ENCODE measurements at places on chromosomes 1 and 21.

DNA sequence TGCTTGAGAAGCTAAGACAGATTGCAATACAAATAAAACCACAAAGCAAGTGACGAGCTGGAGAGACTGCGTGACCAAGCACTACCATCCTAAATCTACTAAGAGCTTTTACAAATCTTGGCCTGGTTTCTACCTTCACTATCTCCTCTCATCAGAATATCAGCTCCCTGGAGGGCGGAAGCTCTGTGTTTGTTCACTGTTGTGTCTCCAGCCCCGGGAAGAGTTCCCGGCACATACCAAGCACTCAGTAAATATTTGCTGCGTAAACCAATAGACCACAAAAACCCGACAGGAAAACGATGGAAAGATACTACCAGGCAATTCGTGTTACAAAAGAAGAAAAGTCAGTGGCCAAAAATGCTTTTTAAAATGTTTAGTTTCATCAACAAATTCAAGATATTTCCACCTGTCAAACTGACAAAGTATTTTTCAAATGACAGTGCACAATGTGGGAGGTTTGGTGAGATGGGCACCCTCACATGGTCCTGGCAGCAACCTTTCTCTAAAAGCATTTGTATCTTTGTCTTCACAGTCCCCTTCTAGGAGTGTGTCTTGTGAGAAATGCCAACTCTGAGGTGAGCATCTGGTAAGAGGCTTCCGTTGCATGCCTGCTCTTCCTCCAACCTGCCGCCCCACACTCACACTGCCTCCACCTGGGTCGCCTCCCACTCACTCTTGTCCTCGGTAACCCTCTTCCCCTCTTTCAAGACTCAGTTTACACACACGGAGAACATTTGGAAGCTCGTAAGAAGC, 34.7 kb downstream of the SLC1A7 start:
- DNase-seq: no peak

DNA sequence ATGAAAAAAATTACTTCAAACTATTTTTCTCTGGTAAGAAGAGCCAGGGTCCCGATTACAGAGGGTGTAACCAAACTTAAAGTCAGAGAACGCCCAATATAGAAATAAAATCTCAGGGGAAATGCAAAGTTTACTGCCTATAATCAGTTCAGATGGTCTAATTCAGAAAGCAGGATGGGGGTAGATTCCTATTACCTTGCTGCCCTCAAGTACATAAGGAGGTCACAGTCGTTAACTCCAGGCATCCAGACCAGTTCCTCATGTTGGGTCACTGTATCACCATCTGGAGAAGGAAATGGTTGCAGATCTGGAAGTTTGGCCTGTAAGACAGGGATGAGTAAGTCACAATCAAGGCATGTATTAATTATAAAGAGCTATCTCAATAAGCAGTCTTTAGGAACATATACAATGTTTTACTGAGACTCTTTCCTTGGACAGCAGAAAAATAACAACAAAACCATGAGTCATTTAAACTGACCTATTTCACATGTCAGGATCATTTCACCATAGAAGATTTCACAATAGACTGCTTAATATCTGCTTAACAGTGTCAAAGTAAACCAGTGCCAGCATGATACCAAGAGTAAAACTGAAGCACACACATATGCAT, 179.4 kb downstream of the SLC45A1 start:
- DNase-seq: no peak

GRCh38 chr1:181110013-181110412, 21.5 kb downstream of the IER5 start:
- DNase-seq: peak; percentile 23

- no peak for DNase-seq
Measured at GRCh38 chr1:226325178-226325577, 16.2 kb upstream of the LIN9 start.

DNA sequence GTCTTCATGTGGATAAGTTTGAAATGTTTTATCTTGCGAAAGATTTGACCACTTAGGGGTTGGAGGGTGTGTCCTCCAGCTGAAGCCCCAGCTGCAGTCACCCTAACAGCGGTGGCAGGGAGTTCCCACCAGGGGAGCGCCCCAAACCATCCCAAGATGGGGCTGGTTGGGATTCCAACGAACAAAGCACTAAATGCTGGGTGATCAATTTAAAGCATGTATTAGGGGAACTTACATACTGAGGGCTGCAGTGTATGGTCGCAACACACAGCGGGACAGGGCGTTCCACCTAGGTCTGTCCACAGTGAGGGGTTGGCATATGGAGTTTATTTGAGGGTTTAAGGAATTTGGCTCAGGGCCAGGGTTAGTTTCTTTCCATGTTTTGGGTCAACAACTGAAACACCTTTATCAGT, 26.3 kb downstream of the SLC37A1 start:
- no peak for DNase-seq

DNA sequence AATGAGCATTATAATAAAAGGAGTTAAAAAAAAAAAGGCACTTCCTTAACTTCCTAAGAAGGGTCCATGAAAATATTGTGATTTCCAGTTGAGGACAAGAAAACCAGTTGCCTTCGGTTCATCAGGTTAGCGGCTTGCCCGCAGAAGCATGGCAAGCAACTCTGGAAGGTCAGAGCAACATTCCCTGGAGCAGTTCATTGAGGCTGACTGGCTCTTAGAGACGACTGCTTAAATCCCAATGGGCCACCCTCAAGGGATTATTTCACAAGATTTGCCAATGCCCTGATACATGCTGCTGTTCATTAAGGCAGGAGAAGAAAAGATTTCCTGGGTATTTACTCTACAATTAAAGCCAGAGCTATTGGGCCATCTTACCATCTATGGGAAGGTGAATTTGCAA, 29.0 kb upstream of the CASQ2 start:
- no peak for DNase-seq

DNA sequence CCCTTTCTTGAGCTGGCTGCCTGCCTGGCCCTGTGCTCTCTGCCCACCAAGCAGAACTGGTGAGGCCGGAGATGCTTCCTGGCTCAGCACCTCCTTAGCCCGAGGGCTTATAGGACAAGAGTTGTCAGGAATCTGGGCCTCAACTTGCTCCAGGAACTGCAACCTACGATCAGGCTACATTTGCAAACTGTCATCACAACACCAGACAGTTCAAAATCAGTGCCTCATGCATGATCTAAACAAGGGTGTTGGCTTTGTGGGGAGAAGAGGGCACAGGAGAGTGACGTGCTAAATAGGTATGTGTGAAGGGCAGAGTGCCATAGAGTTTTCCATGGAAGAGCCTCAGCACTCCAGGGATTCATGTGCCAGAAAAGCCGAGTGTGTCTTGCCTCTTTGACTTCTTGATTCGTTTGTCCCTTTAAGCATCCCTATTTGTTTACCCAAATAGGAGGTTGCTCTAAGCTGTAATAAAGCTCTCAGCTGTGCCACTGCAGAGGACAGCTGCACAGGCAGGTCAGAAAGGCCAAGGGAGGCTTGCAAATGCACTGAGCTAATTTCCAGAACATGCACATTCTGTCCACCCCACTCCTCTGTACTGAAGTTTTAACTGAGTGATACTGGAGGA, 30.2 kb upstream of the NEK2 start:
- no peak for DNase-seq

DNA sequence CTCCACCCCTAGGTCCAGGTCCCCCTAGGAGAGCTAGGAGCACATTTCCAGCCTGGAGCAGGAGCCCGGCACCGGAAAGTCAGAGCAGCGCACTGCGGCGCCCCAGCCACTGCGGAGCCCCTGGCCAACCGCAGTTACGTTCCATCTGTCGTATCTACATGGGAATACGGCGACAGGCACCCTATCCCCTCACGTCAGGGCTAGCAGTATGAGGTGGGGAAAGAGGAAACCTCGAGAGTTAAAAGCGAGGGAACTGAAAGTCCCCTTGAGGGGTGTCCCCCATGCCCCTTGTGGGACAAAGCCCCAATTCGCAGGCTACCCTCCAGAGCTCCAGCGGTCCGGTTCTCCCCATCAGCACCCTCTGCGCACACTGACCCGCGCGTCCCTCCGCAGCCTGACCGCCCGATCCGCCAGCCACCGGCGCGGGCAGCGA, 995 bp downstream of the COLGALT2 start:
- DNase-seq: peak; percentile 20

DNA sequence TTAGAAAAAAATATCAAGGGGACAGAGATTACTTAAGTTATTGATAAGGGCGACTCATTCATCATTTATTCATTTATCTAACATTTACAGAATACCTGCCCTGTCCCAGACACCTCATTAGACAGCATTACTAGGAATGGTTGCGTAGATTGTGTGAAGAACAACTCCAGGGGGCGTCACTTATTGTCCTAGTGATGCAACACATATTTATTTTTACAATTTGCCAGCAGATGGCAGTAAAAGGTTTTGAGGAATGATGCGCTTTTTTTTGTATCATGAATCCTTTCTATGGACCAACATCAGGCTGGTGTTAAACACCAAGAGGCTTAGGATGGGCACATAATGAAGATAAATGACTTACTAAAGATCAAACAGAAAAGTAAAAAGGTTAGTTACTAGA, 5.5 kb downstream of the NCAM2 start:
- no peak for DNase-seq

- peak; percentile 16 for DNase-seq
Measured at GRCh38 chr1:205810448-205811157, 2.4 kb downstream of the SLC41A1 start.

DNA sequence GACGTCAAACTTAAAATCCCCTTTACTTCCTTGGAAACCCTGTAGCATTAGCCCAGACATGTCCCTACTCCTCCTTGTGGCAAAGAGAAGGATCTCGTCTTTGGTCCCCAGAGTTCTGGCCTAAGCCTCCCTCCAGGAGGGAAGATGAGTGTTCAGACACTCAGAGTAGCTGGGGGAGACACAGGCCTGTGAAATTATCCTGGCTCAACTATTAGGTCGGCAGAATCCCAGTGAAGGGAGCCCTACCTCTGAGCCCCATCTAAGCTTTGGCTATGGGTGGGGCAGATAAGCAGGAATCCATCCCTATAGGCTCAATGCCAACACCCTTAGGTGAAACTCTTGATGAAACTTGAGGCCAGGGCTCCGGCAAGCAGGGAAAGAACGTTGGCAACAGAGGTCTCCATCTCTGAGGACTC, 1.7 kb upstream of the SFN start:
- DNase-seq: no peak

DNA sequence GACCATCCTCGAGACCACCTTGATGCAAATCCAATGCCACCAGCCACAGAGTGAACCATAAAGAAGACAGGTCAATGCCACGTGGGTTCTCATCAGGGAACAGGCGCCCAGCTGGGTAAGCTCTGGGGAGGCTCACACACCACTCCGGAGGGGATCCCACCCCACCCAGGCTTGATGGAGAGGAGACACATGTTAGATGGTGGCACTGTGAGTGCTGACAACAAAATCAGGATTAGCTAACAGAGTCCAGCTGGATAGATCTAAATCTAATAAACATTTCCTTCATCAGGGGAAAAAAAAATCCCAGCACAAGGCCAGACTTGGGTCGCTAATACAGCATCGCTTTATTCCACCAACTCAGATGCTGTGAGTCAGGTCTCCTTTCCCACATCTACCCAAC, 132.2 kb upstream of the TNR start:
- DNase-seq: no peak

- DNase-seq: no peak
Measured at GRCh38 chr1:224881762-224882211, 47.7 kb upstream of the DNAH14 start.

GRCh38 chr1:110765640-110766335, 91.0 kb upstream of the KCNA3 start:
- DNase-seq: peak; percentile 63

DNA sequence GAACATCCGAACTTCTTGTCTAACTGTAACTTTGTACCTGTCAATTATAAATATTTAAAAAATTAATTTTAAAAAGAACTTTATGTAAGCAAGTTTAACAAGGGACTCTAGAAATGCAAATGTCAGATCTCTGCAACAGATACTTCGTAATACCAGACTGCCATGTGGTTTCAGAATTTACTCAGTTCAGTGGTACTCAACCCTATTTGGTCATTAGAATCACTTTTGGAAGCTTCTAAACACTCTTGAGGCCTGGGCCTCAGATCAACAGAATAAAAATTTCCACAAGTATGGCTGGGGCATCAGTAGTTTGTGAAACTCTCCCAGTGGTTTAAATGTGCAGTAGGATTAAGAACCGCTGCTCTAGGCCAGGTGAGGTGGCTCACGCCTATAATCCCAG, 139.5 kb upstream of the SMYD2 start:
- DNase-seq: no peak

GRCh38 chr1:166166329-166166697, 488 bp downstream of the FAM78B start:
- DNase-seq: no peak

- no peak for DNase-seq
Measured at GRCh38 chr1:154379301-154379700, 25.8 kb upstream of the IL6R start.

DNA sequence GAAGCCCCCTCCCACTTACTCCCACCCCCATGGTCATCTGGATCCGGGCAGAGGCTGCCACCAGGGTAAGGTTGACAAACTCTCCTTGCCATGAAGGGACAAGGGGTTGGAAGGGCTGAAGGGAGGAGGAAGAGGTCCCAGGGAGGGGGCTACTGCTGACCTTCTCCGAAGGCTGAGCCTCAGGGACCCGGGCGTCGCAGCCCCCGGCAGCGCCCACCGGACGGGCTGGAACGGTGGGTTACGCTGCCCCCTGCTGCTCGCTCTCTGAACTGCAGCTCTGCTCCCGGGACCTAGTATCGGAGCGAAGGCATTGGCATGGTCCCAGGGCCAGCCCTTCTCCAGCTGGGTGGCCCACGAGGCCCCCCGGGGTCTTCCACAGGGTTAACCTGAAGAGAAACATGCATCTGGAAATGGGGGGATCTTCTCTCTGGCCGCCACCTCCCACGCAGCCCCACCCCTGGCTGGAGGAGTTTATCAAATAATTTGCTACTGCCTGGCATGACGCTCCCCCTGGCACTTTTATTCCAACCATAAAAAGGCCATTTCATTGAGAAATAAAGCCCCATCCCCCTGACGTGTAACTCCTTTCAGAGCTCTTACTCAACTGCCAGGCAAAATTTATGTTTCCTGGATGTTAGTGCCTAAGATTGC, 70.4 kb upstream of the TARDBP start:
- DNase-seq: peak; percentile 71

- DNase-seq: no peak
Measured at GRCh38 chr21:42691901-42692559, 38.6 kb downstream of the PDE9A start.

GRCh38 chr1:223421025-223421424, 27.8 kb downstream of the CCDC185 start:
- no peak for DNase-seq

GRCh38 chr1:212167098-212167497, 118.1 kb upstream of the PPP2R5A start:
- peak; percentile 41 for DNase-seq

DNA sequence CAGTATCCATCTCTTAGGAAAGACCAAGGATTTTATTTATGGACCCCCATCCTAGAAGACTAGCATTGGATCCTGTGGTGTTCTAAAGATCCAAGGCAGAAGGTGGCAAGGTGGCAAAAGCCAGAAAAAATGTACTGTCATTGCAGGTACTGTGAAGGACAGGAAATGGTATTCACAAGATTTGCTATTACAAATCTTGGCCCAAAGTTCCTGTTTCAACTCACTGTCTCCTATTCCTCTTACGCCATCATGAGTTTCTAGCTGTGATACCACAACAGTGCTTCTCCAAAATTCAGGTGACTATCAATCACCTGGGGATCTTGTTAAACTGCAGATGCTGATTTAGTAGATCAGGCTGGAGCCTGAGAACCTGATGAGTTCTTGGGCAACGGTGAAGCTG, 21.4 kb downstream of the ACP6 start:
- DNase-seq: no peak
